ENCODE measurements at places on chromosomes 6 and 20.

- no peak for DNase-seq
These were observed 46.1 kb upstream of the PSMF1 start for GRCh38 chr20:1072258-1072657.

DNA sequence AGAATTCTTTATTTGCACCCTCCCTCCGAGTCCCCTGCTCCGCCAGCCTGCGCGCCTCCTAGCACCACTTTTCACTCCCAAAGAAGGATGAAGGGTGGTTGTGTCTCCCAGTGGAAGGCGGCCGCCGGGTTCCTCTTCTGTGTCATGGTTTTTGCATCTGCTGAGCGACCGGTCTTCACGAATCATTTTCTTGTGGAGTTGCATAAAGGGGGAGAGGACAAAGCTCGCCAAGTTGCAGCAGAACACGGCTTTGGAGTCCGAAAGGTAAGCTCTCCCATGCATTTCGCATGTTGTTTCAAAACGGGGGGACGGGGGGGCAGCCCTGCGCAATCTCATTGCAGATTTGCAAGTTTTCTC is 357 bp downstream of the PCSK2 start:
- DNase-seq, result no peak

GRCh38 chr20:19440660-19441527 is 228.5 kb downstream of the SLC24A3 start:
- no peak for DNase-seq

DNA sequence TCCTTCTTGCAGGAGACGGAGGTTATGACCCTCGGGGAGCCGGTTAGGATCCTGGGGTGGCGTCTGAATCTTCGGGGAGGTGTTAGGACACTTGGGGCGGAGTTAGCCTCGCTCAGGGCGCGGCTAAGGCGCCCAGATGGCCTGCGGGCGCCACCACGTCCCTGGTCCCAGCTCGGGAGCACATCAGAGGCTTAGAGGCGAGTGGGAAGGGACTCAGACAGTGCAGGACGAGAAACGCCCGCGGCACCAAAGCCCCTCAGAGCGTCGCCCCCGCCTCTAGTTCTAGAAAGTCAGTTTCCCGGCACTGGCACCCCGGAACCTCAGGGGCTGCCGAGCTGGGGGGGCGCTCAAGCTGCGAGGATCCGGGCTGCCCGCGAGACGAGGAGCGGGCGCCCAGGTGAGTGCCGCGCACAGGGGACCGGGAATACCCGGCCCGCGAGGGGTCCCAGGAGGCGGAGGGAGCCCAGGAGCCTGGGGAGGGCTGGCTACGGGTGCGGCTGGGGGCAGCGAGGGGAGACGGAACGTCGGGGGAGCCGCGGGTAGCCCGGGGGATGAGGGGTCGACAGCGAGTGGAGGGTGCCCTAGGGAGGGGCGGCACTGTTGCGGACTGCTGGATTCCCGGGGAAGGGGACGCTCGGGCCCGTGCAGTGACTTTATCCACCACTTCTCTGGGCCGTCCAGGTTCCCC is at the start of gene HCK:
Gene HCK (plus strand): TSS at position 153 of the 688 bp plus-strand sequence.
- DNase-seq, result no peak

DNA sequence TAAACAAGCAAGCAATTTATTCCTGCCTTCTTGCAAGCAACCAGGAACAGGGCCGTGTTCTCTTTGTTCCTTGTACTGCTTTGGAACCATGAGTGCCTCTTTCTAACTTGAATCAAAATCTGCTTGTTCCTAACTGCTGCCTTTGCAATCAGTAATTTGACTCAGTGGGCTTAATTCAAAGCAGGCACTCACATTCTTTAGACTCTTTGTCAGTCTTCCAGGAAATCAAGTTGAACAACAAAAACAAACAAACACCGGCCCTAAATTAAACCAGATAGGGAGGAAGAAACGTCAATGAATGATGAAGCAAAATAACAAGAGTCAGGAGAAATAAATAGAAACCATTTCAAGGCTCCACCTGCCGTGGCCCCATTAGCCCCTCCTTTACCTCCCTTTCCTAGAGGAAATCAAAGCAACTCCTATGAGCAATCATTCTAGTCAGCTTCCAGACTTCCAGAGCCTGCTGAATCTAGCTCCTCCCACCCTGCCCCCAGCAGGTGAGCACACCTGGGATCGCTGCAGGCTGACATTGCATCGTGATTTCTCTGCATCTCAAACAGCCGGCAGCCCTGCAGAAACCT is 582.2 kb upstream of the FLRT3 start:
- peak; percentile 50 for DNase-seq

Measured in epithelial cell of prostate (primary cell).